ENCODE measurements at places on chromosomes 11 and 22. TPM values are rescaled to one million over a fixed set of nuclear protein-coding genes. Genes with fewer than 3 reads are reported as not detected.

MIOX gene
- total RNA-seq: not detected

DNA sequence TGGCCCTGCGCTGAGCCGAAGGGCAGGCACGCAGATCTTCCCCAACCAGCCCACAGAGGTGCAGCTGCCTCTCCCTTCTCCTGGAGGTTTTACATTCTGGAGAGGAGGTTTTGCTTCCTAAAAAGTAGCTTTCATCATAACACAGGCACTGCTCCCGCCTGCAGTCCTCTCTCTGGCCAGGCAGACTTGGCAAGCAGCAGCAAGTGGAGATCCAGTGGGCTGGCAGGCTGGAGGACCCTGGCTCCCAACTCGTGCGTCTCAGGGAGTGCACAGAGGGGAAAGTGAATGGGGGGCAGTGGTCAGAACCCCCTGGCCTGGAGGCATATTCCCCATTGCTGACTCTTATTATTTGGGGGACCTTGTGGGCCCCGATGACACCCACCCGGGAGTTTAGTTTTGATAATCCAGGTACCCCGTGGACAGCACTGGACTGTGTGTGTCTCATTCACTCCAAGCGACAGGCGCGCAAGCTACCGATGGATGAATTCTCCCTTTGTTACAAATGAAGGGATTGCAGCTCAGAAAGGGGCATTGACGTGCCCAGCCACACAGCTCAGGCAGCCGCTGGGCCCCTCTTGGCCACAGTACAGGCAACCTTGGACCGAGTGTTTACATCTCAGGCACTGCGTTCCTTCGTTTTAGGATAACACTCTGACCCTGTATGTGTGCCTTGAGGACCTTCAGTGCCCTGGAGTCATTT lies 1223.9 kb downstream of the BRD1 start:
- DNase-seq: no peak

DNA sequence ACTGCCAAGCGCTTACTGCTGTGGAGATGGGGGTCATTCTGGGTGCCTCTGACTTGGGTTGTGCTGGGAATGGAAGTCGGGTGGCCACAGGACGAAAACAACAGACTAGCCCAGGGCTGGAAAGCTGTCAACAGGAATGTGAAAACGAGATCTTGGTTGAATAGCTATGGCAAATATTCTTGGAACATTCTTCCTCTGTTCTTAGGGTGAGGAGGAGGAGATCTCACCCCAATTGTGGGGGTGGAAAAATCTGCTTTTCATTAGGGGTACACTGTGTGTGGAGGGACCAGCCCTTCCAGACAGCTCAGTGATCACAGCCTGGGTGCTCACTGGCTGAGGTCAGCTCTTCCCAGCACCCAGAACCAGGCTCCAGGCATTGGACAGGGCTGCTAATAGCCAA lies 52.0 kb upstream of the PRSS23 start:
- DNase-seq: peak; percentile 51

GRCh38 chr11:57785072-57785471 lies 23.5 kb downstream of the CTNND1 start:
- DNase-seq: no peak

Measured in M059J (cell line).